ENCODE measurements at places on chromosomes 1 and 21. TPM values are rescaled to one million over a fixed set of nuclear protein-coding genes. Genes with fewer than 3 reads are reported as not detected.
A peak's percentile ranks its signal among the peaks of the same experiment; 100 is the strongest.

The CD1D gene
- not detected for total RNA-seq

GRCh38 chr1:232077809-232078208, 451.2 kb downstream of the DISC1 start:
- no peaks in the 10 kb centered on the region for H3K36me3 ChIP-seq
- no peaks in the 10 kb centered on the region for H3K27me3 ChIP-seq
- no peak overlapping the region for H3K27ac ChIP-seq
- H3K4me1 ChIP-seq, result no peaks in the 10 kb centered on the region

GRCh38 chr1:34166191-34166624, 1.2 kb upstream of the CSMD2 start:
- H3K4me3 ChIP-seq, result peak overlapping the region; percentile 71
- no peaks in the 10 kb centered on the region for H3K36me3 ChIP-seq
- H3K4me1 ChIP-seq, result peaks cover 19% of the 10 kb centered on the region
- DNase-seq, result peak; percentile 72
- H3K27me3 ChIP-seq, result no peaks in the 10 kb centered on the region

GRCh38 chr1:23276531-23276930, 59.2 kb upstream of the HTR1D start:
- no peaks in the 10 kb centered on the region for H3K36me3 ChIP-seq
- H3K27ac ChIP-seq, result no peak overlapping the region
- H3K4me3 ChIP-seq, result no peak overlapping the region
- no peaks in the 10 kb centered on the region for H3K27me3 ChIP-seq
- no peaks in the 10 kb centered on the region for H3K4me1 ChIP-seq

DNA sequence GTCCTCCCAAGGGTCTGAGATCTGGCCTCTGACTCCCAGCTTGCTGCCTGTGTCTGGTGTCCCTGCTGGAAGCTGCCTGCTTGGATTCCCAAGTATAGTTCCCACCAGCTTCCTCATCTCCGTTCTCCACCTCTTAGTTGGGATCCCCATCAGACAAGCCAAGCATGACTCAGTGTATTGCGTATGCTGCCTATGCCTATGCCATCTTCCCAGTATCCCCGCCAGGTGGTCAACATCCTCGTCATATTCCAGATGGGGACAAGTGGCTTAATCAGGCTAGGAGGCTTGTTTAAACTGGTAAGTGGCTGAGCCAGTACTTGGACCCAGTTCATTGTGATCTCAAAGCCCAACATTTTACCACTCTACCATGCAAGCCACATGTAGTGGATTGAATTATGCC, 204.4 kb downstream of the GRIK3 start:
- H3K4me3 ChIP-seq, result no peak overlapping the region
- no peak overlapping the region for H3K27ac ChIP-seq
- no peak for DNase-seq
- no peaks in the 10 kb centered on the region for H3K4me1 ChIP-seq
- H3K27me3 ChIP-seq, result peaks cover 21% of the 10 kb centered on the region

DNA sequence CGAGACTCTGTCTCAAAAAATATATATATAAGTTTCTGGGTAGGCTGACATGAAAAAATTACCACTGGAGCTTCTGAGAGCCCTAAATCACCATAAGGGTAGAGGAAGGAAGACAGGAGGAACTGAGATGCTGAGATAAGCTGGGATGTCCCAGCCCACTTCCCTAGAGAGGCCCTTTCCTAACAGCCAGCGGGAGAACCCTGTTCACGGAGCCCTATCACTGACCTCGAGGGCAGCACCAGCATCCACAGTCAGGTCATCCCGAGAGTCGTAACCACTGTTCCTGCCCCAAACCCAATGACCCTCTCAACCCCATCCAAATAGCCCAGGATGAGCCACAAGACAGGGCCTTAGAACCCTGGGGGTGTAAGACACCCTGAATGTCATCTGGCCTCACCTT, 77.5 kb downstream of the CD34 start:
- no peaks in the 10 kb centered on the region for H3K36me3 ChIP-seq
- H3K27ac ChIP-seq, result no peak overlapping the region
- no peak overlapping the region for H3K4me3 ChIP-seq
- no peaks in the 10 kb centered on the region for H3K4me1 ChIP-seq
- H3K27me3 ChIP-seq, result no peaks in the 10 kb centered on the region

GRCh38 chr1:194103101-194103500, 916.7 kb upstream of the B3GALT2 start:
- no peaks in the 10 kb centered on the region for H3K4me1 ChIP-seq
- H3K27me3 ChIP-seq, result no peaks in the 10 kb centered on the region
- DNase-seq, result no peak
- no peaks in the 10 kb centered on the region for H3K36me3 ChIP-seq
- no peak overlapping the region for H3K27ac ChIP-seq

GRCh38 chr1:216600730-216601609, 122.3 kb downstream of the ESRRG start:
- H3K27ac ChIP-seq, result peak overlapping the region; percentile 49
- no peaks in the 10 kb centered on the region for H3K27me3 ChIP-seq
- H3K36me3 ChIP-seq, result no peaks in the 10 kb centered on the region
- DNase-seq, result peak; percentile 73
- peak overlapping the region; percentile 57 for H3K4me3 ChIP-seq

GRCh38 chr1:169733924-169734323, at the start of gene SELE:
SELE (minus strand) TSS chr1:169734079; CDS start chr1:169733612, 467 bp downstream.
- no peak within 1 kb of the TSS for H3K4me3 ChIP-seq
- H3K27ac ChIP-seq, result no peak within 1 kb of the TSS
- H3K27me3 ChIP-seq, result no peaks in the 10 kb centered on the region
- H3K4me1 ChIP-seq, result no peaks in the 10 kb centered on the region
- no peaks in the 10 kb centered on the region for H3K36me3 ChIP-seq
